ENCODE measurements at places on chromosomes 6 and 20.

DNA sequence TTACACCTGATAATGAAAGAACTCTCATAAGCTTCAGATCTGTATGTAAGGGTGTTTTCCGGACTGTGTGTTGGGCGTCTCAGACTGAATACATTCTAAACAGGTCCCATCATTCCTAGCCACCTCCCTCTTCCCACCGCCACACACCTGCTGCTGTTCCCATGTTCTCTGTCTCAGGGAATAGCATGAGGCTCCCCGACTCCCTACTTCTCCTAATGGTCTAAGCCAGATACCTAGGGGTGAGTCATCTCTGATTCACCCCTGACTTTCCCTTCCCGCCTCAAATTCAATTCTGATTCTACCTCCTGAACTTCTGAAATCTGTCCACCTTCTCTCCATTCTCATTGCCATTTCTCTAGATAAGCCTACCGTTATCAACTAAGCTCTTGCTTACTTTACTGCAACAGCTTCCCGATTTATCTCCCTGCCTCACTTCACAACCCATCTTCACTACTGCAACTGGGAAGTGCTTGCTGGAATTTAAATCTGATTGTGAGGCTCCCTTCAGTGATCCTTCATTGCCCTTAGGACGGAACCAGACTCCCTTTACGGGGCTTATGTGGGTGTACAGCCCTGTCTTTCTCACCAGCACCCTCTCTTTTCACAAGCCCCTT lies 1.6 kb downstream of the TMEM14A start:
- DNase-seq: no peak

DNA sequence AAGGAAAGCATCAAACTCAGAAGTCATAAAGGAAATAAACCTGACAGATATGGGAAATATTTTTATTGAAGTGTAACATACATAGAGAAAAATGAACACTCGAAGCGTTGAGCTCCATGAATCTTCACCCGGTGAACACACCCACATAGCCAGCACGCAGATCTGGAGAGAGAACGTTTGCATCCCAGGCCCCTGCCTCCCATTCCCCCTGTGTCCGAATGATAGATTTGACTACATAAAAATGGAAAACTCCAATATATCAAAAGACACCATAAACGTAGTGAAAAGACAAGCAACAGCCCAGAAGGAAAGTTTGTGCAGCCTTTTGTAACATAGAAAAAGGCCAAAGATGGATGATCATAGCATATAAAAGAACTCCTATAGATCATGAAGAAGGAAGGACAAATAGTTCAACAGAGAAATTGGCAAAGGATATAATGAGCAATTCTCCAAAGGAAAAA lies 17.1 kb downstream of the SYNJ2 start:
- no peak for DNase-seq

- no peak for DNase-seq
These were observed 85.5 kb downstream of the KHDC1L start for GRCh38 chr6:73139681-73140383.

DNA sequence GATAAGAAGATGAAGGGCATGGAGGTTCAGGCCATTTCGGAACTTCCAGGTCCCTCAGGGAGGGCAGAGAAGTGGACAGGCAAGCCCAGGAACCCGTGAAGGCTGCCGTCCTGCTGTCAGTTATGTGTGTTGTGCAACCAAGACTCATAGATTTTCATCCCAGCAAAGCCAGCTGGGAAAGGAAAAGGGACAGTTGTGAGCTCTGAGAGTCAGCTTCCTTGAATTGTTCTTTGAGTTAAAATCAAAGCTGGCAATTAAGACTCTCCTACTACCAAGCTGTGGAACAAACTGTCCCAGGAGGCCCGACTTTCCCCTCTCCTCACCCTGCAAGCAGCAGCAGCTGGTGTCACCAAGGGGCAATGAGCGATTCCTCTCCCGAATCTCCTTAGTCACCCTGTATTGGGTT lies 46.3 kb upstream of the IYD start:
- no peak for DNase-seq

DNA sequence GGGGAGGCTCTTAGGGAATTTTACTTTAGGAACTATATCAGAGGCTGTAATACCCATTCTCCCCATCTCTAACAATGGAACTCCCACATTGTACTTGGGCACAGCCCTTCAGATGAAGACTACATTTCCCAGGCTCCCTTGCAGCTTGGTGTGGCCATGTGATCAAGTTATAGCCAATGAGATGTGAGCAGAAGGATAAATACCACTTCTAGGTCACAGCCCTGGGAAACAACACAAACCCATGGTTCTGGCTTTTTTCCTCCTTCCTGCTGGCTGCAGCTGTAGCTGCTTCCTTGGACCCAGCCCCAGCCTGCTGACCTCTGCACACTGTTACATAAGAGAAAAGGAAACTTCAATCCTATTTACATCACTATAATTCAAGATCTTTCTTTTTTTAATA lies 445.9 kb upstream of the JARID2 start:
- no peak for DNase-seq

GRCh38 chr6:2351807-2352431 lies 106.5 kb upstream of the GMDS start:
- no peak for DNase-seq

Measured in effector CD4-positive, alpha-beta T cell (primary cell).